ENCODE measurements at places on chromosomes 5 and 9. TPM values are rescaled to one million over a fixed set of nuclear protein-coding genes. Genes with fewer than 3 reads are reported as not detected.

FAM221B gene
- polyA plus RNA-seq: 0.73 TPM

- DNase-seq: no peak
Observed at GRCh38 chr9:38232895-38233294, 159.6 kb upstream of the ALDH1B1 start.

- no peak for DNase-seq
Observed at GRCh38 chr9:123434619-123435240, 78.7 kb downstream of the CRB2 start.

GRCh38 chr5:54460181-54460919, 4.9 kb downstream of the HSPB3 start:
- no peak for DNase-seq

- DNase-seq: no peak
Observed at GRCh38 chr5:119393746-119394145, 37.9 kb downstream of the TNFAIP8 start.

- DNase-seq: no peak
Observed at GRCh38 chr9:72814083-72814597, 138.7 kb downstream of the ALDH1A1 start.

DNA sequence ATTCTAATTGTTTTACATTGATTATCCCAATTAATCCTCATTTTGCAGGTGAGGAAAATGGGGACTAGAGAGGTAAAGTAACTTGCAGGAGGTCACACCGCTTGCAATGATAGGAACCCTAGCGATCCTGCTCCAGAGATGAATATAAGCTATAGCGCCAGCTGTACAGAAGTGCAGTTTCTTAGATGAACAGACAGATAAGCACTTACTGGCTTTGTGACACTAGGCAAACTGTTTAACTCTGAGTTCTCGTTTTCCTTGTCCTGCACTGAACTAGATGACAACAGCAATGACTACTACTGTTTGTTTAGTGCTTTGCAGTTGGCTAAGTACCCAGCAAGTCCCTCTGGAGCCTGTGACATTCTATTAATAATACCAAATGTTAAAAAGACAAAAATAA, 11.1 kb downstream of the LHX6 start:
- no peak for DNase-seq

GRCh38 chr5:93676704-93677103, 64.7 kb downstream of the POU5F2 start:
- no peak for DNase-seq

DNA sequence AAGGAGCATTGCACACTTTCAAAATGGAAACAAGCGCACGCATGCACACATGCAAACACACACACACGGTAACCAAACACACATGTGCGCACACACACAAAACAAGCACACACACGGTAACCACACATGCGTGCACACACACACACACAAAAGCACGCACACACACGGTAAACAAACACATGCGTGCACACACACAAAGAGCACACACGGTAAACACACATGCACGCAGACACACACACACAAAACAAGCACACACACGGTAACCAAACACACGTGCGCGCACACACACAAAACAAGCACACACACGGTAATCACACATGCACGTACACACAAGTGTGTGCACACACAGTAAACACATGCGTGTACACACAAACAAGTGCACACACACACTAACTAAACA, 19.3 kb upstream of the SLC6A3 start:
- DNase-seq: no peak

Measured in spinal cord (tissue), 10 donors.